ENCODE measurements at places on chromosomes 3 and 15.

- no peak for DNase-seq
Observed at GRCh38 chr3:15787941-15788340, 9.8 kb downstream of the ANKRD28 start.

- DNase-seq: no peak
Observed at GRCh38 chr3:157075693-157076420, 84.1 kb downstream of the CCNL1 start.

- DNase-seq: no peak
Observed at GRCh38 chr15:100880139-100880896, 687 bp downstream of the ALDH1A3 start.

- no peak for DNase-seq
Observed at GRCh38 chr3:16199769-16200168, 25.3 kb downstream of the GALNT15 start.

GRCh38 chr3:186997061-186997460, 66.7 kb downstream of the ST6GAL1 start:
- DNase-seq: no peak

Measured in COR-L47 (cell line).